Spinal cord (tissue), 10 donors: ENCODE measurements at places on chromosomes 3 and 15. TPM values are rescaled to one million over a fixed set of nuclear protein-coding genes. Genes with fewer than 3 reads are reported as not detected.

- no peak for DNase-seq
- no peaks in the 10 kb centered on the region for H3K27me3 ChIP-seq
- H3K36me3 ChIP-seq = peaks cover 3% of the 10 kb centered on the region
- no peak overlapping the region for H3K27ac ChIP-seq
- peaks cover 5% of the 10 kb centered on the region for H3K4me1 ChIP-seq
Observed at GRCh38 chr3:39428745-39429201, 22.3 kb downstream of the RPSA start.

- H3K4me1 ChIP-seq = no peaks in the 10 kb centered on the region
- H3K4me3 ChIP-seq = no peak overlapping the region
- H3K36me3 ChIP-seq = no peaks in the 10 kb centered on the region
- no peak for DNase-seq
Observed at GRCh38 chr3:132017137-132017536, 17.7 kb downstream of the CPNE4 start.

DNA sequence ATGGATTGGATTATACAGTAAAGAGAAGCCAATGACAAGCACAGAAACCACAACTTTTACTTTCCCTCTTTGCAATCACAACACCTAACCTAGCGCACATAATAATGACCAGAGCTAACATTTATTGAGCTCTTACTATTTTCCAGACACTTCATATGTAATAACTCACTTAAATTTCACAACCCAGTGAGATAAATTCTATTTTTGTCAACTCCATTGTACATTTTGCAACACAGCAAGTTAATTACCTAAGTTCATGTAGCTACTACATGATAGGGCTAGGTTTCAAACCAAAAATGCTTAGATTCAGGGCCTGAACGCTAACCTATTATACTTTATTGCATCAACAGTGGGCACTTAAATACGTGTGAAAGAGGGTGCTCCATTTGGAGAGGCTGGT, 89.5 kb downstream of the GADL1 start:
- H3K27ac ChIP-seq = no peak overlapping the region
- no peaks in the 10 kb centered on the region for H3K4me1 ChIP-seq
- no peaks in the 10 kb centered on the region for H3K27me3 ChIP-seq
- DNase-seq = no peak
- no peak overlapping the region for H3K4me3 ChIP-seq

Gene PRSS50
- polyA plus RNA-seq = 0.59 TPM

Gene ITIH1
- polyA plus RNA-seq = not detected
